ENCODE measurements at places on chromosomes 6 and 20.
A peak's percentile ranks its signal among the peaks of the same experiment; 100 is the strongest.

DNA sequence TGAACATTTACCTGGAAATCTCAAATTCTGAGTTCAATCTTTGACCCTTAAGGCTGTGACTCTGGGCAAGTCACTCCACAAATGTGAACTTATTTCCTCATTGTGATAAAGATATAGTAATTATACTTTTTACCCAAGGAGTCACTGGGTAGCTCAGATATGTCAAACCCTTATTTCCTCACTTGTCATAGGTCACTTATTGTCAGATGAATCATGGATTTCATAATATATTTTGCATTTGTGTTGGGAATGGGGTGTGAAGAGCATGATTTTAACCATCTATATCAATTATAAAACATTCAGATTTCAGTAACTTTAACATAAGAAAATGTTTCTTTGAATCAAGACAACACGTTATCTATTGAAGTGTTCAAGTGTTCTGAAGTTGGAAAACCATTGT lies 3.7 kb upstream of the CARMIL1 start:
- no peak for DNase-seq

DNA sequence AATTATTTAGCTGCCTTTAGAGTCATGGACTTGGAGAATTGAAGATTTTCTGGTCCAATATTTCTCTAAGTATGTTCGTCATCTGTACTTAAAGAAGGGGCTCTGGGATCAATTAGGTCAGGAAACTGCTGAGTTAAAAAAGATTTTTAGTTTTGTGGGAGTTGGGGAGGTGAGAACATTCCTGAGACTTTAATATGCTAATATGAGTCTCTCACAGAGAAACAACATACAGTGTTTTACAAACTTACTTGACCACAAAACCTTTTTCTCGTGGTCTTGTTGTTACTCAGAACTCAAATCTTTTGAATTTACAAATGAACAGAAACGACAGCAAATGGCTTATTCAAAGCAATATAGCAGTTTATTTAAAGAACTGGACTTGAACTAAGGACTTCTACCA lies 67.9 kb downstream of the LIN28B start:
- DNase-seq = no peak

DNA sequence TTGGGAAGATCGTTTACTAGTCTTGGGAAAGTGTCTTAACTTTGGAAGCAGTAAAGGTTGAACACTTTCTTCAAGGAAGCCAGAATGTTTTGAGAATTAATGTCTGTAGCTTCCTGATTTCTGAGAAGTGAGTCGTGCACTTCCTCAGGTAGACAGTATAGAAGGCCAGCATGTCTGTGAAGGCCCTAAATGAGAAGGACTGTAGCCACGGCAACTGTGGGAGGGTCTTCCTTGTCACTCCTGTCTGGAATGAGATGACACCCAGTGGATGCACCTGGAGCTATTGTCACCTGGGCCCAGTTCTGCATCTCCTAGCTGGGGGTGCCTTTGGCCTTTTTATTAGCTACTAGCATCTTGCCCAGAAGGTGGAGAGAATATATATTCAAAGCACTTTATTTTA lies 8.8 kb downstream of the STX16 start:
- peak; percentile 44 for DNase-seq

DNA sequence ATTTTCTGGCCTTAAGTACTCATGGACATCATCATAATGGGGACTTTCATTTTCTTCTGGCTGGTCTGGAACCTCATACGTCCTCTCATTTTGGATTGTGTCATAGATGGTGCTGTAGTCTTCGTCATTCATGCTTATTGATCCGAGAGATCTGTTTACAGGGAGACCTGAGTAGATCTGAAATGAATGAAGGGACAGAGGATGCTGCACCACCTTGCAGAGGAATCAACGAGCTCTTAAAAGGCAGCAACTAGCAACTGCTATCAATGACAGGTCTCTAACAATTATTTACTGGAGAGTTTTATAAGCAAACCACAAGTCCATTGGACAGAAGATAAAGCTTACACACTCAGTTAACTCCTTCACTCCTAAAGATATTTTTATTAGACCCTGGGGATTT lies 49.7 kb upstream of the ENPP4 start:
- DNase-seq = no peak

DNA sequence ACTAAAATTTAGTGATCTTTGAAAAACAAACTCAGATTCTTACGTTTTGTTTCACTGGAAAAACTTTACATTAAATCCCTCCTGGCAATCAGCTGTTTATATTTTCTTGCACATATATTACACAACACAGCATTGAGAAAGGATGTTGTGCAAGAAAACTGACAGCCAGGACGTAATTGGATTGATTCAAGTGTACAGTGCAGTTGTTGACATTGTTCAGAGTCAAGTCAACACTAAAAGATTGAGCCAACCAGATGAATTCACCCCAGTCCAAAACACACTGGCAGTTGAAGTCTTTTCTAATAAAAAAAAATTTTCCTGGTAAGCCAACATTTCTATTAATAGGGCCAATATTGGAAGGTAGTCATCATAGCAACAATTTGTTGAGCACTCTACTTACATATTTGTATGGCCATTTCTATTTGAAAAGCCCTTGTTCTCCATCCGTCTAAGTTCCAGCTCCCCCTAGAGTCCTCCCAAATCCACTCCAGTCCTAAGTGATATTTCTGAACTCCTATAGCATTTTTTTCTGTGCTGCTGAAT lies 20.9 kb upstream of the VNN1 start:
- peak; percentile 45 for DNase-seq

DNA sequence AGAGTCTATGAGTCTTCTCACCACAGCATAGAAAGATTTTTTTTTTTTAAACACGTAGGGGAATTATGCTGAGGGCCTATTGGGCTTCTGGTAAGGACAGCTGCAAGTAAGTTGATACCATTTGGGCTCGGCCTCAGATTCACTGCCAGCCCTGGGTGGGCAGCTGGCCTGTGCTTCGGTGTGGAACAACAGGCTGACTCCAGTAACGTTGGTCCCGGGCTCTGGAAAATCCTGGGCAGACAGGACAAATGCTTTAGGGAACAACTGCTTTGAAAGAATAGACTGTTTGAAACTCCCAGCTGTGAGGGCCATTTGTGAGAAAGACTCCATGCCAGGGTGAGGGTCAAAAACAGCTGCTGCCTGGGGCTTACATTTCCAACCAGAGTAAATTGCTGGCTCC lies 366.5 kb downstream of the QKI start:
- no peak for DNase-seq

DNA sequence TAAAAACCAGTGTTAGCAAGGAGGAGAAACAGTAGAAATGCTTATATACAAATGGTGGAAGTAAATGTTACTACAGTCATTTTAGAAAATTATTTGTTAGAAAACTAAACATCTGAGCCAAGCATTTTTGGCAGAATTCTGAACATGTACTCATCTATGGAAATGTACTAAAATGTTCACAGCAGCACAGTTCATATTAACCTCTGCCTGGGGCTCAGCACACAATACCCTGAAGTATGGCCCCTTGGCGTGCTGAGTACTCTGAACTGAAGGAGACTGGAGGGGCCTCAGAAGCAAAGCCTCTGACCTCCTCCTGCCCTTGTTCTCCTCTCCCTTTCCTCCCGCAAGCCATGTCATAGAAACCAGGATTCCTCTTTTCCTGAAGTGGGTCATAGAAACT lies 66.2 kb upstream of the RALGAPA2 start:
- no peak for DNase-seq

DNA sequence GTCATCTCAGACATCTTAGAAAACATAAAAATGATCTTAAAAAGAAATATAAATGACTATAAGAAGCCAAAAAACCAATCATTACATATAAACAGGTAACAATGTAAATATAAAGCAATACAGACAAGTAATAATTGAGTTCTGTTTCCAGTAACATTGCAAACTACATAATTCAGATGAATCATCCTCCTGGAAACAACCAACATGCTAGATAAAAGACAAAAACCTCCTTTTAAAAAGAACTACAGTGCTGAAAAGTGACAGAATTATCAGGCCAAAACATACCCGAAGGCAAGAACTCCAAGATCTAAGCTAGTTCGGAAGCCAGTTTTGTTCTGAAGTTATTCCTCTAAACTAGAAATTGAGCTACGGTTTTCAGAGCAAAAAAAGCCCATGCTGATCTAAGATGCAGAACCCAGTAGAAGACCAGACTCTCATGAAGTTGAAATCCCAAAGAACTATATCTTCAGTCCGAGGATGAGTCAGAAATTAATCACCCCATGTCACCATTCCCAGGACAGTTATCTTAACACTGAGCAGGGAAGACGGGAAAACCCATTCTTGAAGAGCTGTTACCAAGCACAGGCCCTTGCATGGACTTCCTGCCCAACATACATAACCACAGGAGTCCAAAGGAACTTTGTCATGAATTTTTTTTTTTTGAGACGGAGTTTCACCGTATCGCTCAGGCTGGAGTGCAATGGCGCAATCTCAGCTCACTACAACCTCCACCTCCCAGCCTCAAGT lies 9.8 kb downstream of the PGM3 start:
- DNase-seq = no peak

GRCh38 chr6:170046791-170047626 lies 243.9 kb downstream of the DLL1 start:
- DNase-seq = peak; percentile 87

GRCh38 chr20:917416-917815 lies 1.3 kb upstream of the ANGPT4 start:
- no peak for DNase-seq

DNA sequence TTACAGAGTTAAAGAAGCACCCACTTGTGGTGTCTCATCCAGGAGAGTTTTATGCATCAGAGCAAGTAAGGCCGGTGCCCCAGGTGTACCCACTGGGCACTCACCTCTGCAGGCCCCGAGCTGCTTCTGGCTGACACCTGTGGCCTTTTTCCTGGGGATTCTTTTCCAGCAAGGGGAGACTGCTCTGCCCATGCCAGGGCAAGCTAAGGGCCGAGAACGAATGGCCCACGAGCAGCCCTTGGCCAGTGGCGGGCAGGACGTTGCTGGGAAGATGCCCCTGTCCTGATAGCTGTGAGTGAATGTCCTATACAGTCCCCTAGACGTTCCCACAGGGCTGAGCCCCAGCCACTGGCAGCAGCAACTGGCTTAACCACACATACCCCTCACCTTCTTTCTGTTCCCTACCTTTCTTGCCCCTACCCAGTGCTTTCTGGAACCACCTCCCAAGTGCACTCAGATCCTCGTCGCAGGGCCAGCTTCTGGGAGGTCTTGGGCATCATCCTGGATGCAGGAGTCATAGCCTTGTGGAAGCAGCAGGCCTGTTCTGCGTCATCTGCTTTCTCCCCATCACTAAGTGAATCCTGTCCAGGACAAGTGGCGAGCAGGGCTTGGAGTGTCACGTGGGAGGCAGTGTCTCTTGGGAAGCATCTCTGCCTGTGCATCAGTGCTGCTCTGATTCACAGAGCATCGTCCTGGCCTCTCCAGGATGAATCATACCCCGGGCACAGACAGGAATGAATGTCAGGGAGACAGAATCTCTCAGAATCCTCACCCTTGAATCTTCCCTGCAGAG lies 32.5 kb downstream of the SYNDIG1 start:
- no peak for DNase-seq

- DNase-seq = no peak
These were observed 51.0 kb downstream of the CPXM1 start for GRCh38 chr20:2749343-2749950.

DNA sequence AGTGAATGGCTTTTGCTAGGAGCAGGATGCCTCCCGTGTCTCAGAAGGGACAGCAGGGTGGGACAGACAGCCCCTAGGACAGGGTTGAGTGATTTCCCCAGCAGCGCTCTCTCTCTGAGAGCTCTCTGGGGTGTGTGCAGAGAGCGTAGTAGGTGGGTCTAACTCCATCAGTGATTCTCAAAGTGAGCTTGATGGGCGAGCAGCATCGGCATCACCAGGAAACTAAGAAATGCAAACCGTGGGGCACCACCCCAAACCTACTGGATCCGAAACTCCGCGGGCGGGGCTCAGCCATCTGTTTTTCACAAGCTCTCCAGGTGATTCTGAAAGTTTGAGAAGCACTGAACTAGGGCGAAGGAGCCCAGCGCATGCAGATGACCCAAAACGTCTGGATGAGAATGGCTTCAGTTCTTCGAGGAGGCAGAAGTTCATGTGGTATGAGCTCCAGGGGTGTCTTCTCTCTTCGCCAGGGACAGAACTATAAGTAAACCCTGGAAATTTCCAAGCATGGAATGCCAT lies 119.6 kb upstream of the RNF24 start:
- no peak for DNase-seq
